ENCODE measurements at places on chromosomes 3 and 15. TPM values are rescaled to one million over a fixed set of nuclear protein-coding genes. Genes with fewer than 3 reads are reported as not detected.

RASGRF1 gene
- not detected for total RNA-seq

RHOV gene
- not detected for total RNA-seq

CPLX3 gene
- total RNA-seq = not detected

CPN2 gene
- 0.13 TPM for total RNA-seq

B3GNT5 gene
- total RNA-seq = 54.7 TPM

STARD9 gene
- 1.6 TPM for total RNA-seq

DNA sequence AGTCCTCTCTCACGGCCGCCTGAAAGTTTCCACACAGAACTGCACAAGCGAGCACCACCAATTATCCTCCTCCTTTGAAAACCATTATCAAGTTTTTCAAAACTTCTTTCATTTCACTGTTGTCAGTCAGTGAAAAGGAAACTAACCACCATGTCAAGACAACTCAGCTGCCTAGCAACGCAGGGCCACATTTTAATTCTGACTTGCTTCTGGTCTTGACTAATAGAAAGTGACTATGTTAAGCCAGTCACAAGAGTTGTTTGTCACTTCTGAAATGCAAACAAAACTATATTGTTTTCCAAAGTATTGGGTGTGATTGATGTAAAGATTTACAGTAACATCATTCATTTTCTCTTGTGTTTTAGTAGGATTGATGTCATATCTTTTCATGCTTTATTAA, 612.8 kb upstream of the AGTR1 start:
- no peaks in the 10 kb centered on the region for H3K4me1 ChIP-seq
- no peak for DNase-seq
- H3K4me3 ChIP-seq = no peak overlapping the region
- H3K36me3 ChIP-seq = no peaks in the 10 kb centered on the region
- no peaks in the 10 kb centered on the region for H3K27me3 ChIP-seq

DNA sequence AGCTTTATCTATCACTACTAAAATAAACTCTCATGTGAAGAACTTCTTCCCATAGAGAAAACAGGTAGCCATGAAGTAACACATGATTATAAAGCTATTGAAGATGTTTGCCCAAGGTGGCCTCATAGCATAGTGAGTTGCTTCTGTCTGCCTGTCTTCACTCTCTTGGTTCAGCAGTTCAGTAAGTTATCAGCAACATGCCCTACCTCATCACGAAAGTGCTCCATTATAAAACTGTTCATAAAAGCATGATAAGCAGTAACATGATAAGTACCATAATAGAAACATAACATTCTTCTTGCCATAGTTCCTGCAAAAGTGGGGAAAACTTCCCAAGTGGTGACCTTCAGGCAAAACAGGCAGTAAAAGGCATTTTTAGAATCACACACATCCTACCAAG, 45.6 kb downstream of the MRPL3 start:
- no peaks in the 10 kb centered on the region for H3K4me1 ChIP-seq
- H3K27ac ChIP-seq = no peak overlapping the region
- peaks cover 38% of the 10 kb centered on the region for H3K36me3 ChIP-seq
- DNase-seq = no peak

GRCh38 chr15:29890336-29891095, 68.2 kb upstream of the TJP1 start:
- no peaks in the 10 kb centered on the region for H3K36me3 ChIP-seq
- no peaks in the 10 kb centered on the region for H3K27me3 ChIP-seq
- no peak overlapping the region for H3K4me3 ChIP-seq
- H3K4me1 ChIP-seq = peaks cover 8% of the 10 kb centered on the region
- H3K27ac ChIP-seq = no peak overlapping the region

DNA sequence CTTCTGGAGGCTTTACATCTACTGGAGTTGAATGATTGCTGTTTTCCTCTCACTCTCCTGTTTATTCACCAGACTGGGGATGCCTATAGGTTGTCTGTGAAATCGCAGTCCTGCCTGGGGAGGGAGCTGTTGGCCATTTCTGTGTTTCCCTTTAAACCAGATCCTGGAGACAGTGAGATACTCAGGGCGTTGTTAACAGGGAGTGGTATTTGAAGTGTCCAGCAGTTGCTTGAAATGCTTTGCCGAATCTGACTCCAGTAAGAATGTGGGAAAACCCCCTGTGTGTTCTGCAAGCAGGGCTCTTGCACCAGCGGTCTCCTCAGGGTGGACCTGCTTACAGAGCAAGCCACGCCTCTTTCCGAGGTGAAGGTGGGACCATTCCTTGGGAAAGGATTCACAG, 4.3 kb upstream of the LRRK1 start:
- no peak for DNase-seq
- H3K4me1 ChIP-seq = peaks cover 4% of the 10 kb centered on the region
- H3K4me3 ChIP-seq = no peak overlapping the region
- no peak overlapping the region for H3K27ac ChIP-seq
- peaks cover 22% of the 10 kb centered on the region for H3K36me3 ChIP-seq

GRCh38 chr3:156038869-156039268, 81.5 kb upstream of the KCNAB1 start:
- H3K4me3 ChIP-seq = no peak overlapping the region
- no peak for DNase-seq

- no peak overlapping the region for H3K27ac ChIP-seq
- no peaks in the 10 kb centered on the region for H3K4me1 ChIP-seq
- no peak for DNase-seq
- no peak overlapping the region for H3K4me3 ChIP-seq
- peaks cover 2% of the 10 kb centered on the region for H3K27me3 ChIP-seq
Observed at GRCh38 chr15:66638377-66638776, 63.7 kb upstream of the SMAD6 start.

- no peak for DNase-seq
- H3K4me1 ChIP-seq = no peaks in the 10 kb centered on the region
- no peak overlapping the region for H3K4me3 ChIP-seq
- no peaks in the 10 kb centered on the region for H3K27me3 ChIP-seq
Observed at GRCh38 chr3:101847328-101847727, 2.0 kb upstream of the NFKBIZ start.

- H3K27ac ChIP-seq = no peak overlapping the region
- DNase-seq = no peak
- H3K4me1 ChIP-seq = no peaks in the 10 kb centered on the region
- H3K4me3 ChIP-seq = no peak overlapping the region
- H3K27me3 ChIP-seq = no peaks in the 10 kb centered on the region
Observed at GRCh38 chr15:87556886-87557285, 699.7 kb downstream of the NTRK3 start.

DNA sequence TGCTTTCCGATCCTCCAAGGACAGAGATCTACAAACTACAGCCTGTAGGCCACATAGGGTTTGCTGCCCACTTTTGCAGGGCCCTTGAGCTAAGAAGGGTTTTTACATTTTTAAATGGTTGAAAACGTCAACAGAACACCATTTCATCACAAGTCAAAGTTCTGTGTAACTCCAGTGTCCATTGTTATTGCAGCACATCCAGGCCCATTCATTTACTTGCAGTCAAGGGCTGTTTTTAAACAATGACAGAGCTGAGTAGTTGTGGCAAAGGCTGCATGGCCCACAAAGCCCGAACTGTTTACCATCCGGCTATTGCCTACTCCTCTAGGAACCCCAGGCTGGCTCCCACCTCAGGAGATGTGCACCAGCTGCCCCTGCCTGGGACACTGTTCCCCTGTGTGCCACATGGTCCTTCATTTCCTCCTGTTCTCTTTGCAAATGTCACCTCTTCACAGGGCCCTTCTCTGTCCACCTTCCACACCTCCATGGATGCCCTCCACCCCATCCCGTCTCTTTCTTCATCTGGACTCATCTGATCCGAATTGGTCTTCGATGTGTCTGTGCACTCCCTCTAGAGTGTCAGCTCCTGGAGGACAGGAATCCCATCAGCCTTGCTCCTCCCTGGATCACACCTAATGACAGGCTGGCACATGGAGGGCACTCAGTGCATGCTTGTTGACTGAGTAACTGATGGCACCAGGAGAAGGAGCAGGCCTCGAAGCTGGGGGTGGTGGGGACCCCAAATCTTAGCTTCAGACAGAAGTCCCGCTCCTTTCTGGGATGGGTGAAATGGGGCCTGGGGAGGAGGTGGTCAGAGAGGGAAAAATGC, 69.5 kb upstream of the IQSEC1 start:
- no peak for DNase-seq
- H3K4me1 ChIP-seq = no peaks in the 10 kb centered on the region
- no peak overlapping the region for H3K4me3 ChIP-seq
- no peaks in the 10 kb centered on the region for H3K27me3 ChIP-seq
- no peaks in the 10 kb centered on the region for H3K36me3 ChIP-seq
- no peak overlapping the region for H3K27ac ChIP-seq

DNA sequence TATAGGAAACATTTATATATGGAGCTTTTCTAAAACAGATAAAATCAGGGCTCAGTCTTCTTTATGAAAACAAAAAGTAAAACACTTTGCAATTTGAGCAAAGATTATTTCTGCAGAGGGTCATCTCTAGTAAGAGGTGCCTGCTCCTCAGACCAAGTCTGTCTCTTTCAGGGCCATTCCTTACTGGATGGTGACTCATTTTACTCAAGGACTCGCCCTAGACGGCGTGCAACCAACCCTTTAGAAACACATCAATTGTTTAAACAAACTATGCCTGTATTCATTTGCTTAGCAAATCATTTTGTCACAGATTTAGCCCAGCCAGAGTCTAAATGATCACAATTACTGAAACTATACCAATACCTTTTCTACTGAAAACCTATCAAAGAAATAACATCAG, 242.8 kb upstream of the ICE2 start:
- H3K27me3 ChIP-seq = no peaks in the 10 kb centered on the region
- no peaks in the 10 kb centered on the region for H3K36me3 ChIP-seq
- no peak overlapping the region for H3K4me3 ChIP-seq
- no peaks in the 10 kb centered on the region for H3K4me1 ChIP-seq

DNA sequence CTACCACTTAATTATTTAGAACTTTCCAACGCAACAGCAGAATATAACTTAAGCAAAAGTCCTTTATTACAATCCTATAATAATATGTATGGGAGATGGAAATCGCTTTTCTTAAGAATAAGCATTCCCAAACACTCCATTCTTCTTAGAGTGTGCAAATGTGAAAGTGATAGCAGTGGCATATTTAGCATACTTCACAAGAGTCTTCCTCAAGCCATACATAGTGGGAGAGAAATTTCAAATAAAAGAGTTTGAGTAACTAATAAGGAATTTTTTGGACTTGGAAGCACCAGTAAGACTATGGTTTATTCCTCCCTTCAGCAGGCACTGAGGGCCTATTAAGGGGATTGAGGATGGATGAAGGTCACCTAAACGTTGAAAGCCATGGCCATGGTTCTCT, 22.1 kb upstream of the BNC1 start:
- H3K4me3 ChIP-seq = no peak overlapping the region
- no peaks in the 10 kb centered on the region for H3K4me1 ChIP-seq
- DNase-seq = no peak
- no peaks in the 10 kb centered on the region for H3K27me3 ChIP-seq
- H3K36me3 ChIP-seq = no peaks in the 10 kb centered on the region

DNA sequence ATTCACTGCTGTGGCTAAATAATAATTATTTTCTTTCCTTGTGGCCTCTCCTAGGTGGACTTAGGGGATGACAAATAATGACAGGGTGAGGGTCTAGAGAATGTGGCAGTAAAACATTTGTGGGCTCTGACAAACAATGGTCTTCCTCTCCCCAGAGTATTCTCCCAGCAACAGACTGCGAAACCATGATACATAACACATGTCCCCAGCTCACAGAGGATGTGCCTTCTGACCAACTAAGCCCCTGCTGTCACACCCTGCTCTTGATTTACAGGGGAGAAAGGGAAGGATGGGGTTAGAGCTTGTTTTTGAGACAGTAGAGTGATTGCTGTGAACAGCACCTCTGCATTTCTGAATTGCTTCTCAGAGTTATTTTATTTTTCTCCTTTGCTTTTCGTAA, 116.6 kb upstream of the CTDSPL start:
- no peak overlapping the region for H3K4me3 ChIP-seq
- H3K4me1 ChIP-seq = no peaks in the 10 kb centered on the region
- H3K27ac ChIP-seq = no peak overlapping the region
- no peaks in the 10 kb centered on the region for H3K27me3 ChIP-seq

DNA sequence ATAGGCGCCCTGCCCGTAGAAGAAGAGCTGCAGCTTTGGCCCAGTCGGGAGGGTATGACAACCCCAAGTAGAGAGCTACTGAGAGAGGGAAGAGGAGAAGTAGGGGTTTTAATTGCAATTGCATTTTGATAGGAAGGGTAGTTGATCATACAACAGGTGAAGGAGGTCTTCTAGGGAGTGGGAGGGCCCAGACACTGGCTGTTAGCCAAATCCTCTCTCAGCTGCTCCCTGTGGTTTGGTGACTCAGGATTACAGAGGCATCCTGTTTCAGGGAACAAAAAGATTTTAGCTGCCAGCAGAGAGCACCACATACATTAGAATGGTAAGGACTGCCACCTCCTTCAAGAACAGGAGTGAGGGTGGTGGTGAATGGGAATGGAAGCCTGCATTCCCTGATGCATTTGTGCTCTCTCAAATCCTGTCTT, 408.9 kb upstream of the THBS1 start:
- DNase-seq = peak; percentile 46
- no peak overlapping the region for H3K4me3 ChIP-seq
- no peaks in the 10 kb centered on the region for H3K36me3 ChIP-seq
- no peaks in the 10 kb centered on the region for H3K4me1 ChIP-seq
- no peak overlapping the region for H3K27ac ChIP-seq

- H3K4me1 ChIP-seq = peaks cover 49% of the 10 kb centered on the region
- no peak overlapping the region for H3K27ac ChIP-seq
- peaks cover 2% of the 10 kb centered on the region for H3K36me3 ChIP-seq
- no peak overlapping the region for H3K4me3 ChIP-seq
Observed at GRCh38 chr3:69876073-69876472, 123.5 kb upstream of the SAMMSON start.

DNA sequence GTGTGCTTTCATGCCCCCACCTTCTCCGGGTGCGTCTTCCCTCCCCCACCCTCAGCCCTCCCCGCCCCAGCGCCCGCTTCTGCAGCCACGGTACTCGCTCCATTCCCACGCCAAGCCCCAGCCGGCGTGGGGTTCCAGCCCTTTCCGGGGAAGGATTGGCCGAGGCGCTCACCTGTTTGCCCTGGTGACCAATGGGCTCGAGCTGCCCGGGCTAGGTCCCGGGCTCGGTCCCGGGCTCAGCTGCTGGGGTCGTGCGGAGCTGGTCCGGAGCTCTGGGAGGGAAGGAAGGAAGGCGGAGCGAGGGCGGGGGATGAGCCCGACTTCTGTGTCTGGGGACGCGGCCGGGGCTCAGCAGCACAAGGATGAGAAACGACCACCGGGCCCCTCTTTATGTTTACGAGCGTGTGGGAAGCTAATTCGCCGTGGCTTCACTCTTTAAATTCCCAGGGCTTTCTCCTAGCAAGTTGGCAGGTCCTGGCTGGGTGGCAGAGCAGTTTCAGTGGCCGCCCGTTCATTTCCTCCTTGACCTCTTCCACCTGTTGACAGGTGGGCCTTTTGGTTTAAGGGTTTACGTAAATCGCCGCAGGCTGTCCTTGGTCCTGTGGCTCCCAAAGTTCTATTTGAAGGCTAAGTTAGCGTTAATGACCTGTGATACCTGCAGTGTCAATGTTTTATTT, at the start of gene IGSF10:
Gene IGSF10, minus strand, starts transcription at position 288 of the 677 bp plus-strand sequence. CDS start 2,352 bp downstream, outside the sequence.
- no peaks in the 10 kb centered on the region for H3K36me3 ChIP-seq
- H3K27me3 ChIP-seq = peaks cover 2% of the 10 kb centered on the region
- no peak within 1 kb of the TSS for H3K27ac ChIP-seq
- peak within 1 kb of the TSS; percentile 61 for H3K4me3 ChIP-seq

DNA sequence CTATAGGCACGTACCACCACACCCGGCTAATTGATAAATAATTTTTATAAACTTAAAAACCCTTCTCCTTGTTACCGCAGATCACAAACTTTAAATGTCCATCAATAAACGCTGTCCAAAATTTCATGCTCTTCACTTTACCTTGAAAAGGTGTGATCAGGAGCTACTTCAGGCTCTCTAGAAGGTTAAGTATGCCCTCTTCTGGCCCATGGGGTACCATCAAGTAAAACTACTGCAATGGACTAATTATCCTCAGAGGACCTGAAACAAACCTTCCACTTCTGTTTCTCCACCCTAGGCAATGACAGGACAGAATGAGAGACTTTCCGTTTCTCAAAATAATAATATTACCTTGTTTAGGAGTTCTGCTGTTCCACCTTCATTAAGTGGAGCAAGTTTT, 9.2 kb downstream of the LZTFL1 start:
- H3K27ac ChIP-seq = no peak overlapping the region
- no peaks in the 10 kb centered on the region for H3K4me1 ChIP-seq
- no peak for DNase-seq

Data from psoas muscle (tissue), 8 donors.